NCI-H1694 treated with DMSO at 0.1 percent for 48 hours (cell line): ENCODE measurements at places on chromosomes 7 and 10.

DNA sequence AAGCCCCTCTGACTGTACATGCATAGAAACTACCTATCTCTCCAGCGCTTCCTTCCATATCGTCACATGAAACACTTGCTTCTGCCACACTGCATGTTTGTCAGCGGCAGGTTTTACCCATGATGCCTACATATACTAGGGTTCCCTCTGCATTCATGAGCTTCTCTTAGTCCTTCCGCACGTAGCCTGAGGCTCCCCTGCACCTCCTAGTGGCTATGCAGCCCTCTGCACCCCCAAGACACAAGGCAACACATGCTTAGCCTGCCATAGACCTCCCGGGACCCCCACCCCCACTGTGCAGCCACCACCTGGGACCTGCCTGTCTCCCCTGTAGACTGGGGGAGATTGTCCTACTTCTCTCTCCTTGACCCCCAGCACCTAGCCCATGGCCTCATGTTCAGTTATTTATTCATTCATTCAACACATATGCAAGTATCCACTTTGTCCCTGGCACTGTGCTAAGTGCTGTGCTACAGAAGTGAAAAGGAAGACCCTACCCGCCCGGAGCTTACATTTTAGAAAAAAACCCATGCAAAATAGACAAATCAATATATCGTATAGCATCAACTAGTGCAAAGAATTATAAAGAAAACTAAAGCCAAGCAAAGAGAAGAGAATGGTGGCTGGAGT lies 23.5 kb downstream of the TMEM273 start:
- DNase-seq = no peak

- DNase-seq = no peak
Measured at GRCh38 chr7:34153656-34154270, 248.4 kb downstream of the BMPER start.

GRCh38 chr10:75620356-75620755 lies 188.9 kb downstream of the LRMDA start:
- DNase-seq = no peak

DNA sequence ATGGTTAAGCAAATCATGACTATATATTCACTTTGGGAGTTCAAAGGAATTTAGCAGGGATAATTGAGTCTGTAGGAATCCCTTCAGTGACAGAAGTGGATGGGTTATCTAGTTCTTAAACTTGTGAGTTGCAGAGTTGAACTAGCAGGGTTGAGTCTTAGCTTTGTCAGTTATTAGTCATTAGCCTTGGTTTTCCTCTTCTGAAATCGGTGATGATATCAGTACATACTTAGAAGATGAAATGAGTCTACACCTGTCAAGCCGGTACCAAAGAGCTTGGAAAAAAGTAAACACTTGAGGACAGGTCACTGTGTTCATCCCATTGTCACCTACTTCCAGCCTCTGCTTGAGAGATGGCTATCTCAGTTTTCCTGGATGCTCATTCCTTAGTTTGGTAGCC lies 73.5 kb downstream of the BUB3 start:
- no peak for DNase-seq

GRCh38 chr7:55275291-55276200 lies 89.6 kb upstream of the LANCL2 start:
- no peak for DNase-seq
